ENCODE measurements at places on chromosomes 11 and 22.
A peak's percentile ranks its signal among the peaks of the same experiment; 100 is the strongest.

DNA sequence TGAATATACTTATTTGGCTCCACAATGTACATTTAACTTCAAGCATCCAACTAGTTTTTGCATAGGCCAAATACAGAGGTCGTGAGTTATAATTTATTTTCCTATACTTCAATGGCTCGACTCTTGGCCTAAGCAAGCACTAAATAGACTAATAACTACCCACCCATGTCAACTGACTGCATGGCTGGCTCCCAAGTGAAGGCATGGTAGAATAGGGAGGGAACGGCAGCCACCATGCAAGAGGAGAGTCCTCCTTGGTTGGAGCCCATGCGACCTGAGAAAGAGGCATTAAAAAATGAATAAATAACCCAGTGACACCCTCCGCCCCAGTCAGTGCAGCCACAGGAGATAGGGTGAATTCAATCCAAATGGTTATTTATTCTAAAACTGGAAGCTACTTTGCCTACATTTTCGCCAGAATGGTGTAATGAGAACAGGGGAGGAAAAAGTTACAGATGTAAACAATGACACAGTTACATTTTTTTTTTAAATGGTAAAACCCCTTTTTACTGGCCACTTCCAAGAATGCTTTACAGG, 4.9 kb downstream of the GNG3 start:
- no peak for DNase-seq

DNA sequence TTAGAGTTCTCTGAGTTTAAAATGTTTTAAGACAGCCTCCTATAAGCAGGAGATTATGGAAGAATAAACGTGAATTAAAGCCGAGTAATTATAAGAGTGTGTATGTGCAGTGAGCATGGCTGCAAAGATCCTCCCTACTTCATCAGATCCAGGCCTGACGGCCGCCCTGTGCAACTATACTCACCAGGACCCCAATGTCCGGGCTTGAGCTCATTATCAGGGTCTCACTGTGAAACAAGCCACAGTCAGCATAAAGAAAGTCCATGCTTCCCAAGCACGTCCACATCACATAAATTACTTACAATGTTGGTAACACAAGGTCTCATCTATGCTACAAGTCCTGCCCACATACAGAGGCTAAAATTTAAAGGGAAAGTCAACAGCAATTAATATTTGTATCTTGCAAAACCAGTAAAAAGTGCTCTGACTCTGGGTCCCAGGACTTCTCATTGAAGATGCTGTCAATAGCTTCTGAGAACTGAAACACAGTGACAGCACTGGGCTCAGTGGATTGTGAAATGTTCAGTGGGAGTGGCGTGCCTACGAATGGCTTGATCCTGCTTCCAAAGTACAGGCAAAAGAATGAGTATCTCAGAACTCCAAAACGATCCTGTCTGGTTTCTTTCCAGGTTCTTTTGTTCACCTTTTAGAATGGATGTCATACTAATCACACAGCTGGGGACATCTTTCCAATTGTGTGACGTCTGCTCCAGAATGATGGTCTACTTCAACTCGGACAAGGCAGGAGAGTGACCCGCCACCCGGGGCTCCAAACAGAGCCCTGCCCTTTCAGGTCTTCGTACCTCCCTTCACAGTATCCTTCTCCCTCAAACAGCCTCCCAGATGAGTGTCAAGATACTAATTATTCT, 72.1 kb upstream of the ARFGAP3 start:
- DNase-seq, result no peak

DNA sequence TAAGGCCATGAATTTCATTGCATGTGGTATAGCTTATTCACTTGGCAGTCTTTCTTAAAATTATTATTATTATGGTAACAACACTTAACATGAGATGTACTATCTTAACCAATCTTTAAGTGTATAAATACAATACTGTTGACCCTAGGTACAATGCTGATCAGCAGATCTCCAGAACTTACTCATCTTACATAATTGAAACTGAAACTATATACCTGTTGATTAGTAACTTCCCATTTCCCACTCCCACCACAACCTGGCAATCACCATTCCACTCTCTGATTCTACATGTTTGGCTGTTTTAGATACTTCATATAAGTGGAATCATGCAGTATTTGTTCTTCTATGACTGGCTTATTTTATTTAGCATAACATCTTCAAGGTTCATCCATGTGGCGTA, 150.2 kb upstream of the POU2AF2 start:
- no peak for DNase-seq

- DNase-seq, result peak; percentile 51
Measured at GRCh38 chr11:118691926-118692830, 12.7 kb upstream of the TREH start.

DNA sequence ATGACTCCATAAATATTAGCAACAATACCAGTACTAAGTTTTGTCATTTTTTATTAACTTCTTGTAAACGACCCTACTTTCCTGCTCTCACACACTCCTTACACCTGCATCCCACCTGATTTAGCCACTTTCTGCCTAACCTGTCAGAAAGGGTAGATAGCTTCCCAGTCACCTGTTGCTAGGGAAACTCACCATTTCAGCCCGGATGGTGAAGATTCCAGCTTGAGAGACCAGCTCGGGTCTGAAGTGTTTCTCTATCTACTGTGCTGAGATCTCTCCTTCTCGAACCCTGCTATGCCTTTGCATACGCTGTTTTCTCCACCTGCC, at the start of gene PARVG:
Gene PARVG, plus strand, starts transcription at position 220 of the 327 bp plus-strand sequence. CDS start 2,405 bp downstream, outside the sequence.
- DNase-seq, result no peak

- no peak for DNase-seq
Measured at GRCh38 chr11:127385071-127385470, 384.5 kb upstream of the KIRREL3 start.

DNA sequence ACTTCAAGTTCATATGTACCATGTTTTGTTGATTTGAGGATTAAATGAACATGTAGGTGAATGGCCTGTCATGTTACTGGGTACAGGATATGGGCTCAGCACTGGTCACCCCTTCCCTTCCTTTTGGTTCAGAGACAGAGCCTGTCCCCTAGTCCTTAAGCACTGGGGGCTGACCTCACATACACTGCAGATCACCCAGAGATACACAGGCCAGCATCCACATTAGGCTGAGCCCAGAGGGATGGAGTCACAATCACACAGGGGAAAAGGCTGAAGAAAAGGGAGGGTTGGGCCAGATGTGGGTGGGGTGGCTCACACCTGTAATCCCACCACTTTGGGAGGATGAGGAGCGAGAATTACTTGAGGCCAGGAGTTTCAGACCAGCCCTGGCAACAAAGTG, 62.3 kb downstream of the IGLL5 start:
- DNase-seq, result no peak

- no peak for DNase-seq
Measured at GRCh38 chr11:19394525-19395016, 153.8 kb upstream of the E2F8 start.

GRCh38 chr11:18566406-18566805, 22.1 kb downstream of the UEVLD start:
- DNase-seq, result no peak

DNA sequence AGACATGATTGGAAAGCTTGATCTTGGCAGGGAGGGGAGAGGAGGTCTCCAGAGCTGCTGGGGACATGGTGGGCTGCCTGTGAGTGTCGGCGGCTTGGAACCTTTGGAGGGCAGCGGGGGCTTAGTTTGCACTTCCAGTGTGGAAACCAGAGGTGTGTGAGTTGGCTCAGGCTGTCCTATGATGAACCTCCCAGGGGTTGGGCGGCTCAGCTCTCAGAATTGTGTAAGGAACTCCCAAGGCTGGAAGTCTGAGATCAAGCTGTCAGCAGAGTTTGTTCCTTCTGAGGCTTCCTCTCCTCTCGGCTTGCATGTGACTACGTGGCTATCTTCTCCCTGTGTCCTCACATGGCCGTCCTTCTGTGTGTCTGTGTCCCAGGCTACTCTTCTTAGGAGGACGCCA, 87.9 kb upstream of the B3GAT1 start:
- no peak for DNase-seq

GRCh38 chr11:35614939-35615569, 3.2 kb upstream of the FJX1 start:
- no peak for DNase-seq

- DNase-seq, result no peak
Measured at GRCh38 chr22:49929994-49930575, 11.7 kb downstream of the CRELD2 start.

DNA sequence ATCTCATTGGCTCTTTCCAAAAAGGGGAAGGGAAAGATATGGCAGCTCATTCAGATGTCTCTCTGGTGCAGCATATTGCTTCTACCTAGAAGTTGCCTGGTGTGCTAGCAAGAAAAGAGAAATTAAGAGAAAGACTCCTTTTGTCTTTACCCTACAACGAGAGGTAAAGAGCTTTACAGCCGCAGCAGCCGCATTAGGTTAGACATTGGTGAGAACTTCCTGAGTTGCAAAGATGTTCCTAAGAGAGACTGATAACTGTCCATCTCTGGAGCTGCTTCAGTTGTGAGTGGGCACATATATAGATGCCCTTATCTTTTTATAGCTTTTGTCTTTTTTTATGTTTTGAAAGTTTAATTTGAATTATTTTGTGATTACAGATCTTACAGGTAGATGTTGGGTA, 80.8 kb upstream of the NNMT start:
- DNase-seq, result no peak

GRCh38 chr11:50186146-50186545, 153.5 kb downstream of the OR4C45 start:
- no peak for DNase-seq
